Astrocyte (in vitro differentiated cells and primary cell): ENCODE measurements at places on chromosomes 12 and 14.
A peak's percentile ranks its signal among the peaks of the same experiment; 100 is the strongest.

DNA sequence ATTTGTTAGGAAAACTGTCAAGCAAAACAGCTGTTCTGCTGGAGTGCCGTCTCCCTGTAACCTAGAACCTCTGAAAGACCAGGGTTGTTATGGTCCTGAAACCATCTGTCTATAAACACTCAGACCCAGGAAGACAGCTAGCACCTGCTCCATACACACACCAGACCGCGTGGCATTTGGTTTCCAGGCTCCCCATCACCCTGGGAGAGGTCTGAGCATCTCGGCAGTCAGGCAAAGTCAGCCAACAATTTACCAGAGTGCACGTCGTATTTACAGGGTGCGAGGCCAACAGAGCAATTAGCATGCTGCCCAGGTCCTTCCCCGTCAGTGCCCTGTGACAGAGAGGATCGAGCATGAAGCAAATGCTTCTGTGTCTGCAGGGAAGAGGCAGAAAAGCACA, 272.5 kb downstream of the SLC15A4 start:
- no peak for DNase-seq

GRCh38 chr12:76643438-76643837, 83.9 kb upstream of the OSBPL8 start:
- DNase-seq: peak; percentile 14

- DNase-seq: peak; percentile 8
Measured at GRCh38 chr12:119668324-119668841, 450 bp downstream of the PRKAB1 start.

DNA sequence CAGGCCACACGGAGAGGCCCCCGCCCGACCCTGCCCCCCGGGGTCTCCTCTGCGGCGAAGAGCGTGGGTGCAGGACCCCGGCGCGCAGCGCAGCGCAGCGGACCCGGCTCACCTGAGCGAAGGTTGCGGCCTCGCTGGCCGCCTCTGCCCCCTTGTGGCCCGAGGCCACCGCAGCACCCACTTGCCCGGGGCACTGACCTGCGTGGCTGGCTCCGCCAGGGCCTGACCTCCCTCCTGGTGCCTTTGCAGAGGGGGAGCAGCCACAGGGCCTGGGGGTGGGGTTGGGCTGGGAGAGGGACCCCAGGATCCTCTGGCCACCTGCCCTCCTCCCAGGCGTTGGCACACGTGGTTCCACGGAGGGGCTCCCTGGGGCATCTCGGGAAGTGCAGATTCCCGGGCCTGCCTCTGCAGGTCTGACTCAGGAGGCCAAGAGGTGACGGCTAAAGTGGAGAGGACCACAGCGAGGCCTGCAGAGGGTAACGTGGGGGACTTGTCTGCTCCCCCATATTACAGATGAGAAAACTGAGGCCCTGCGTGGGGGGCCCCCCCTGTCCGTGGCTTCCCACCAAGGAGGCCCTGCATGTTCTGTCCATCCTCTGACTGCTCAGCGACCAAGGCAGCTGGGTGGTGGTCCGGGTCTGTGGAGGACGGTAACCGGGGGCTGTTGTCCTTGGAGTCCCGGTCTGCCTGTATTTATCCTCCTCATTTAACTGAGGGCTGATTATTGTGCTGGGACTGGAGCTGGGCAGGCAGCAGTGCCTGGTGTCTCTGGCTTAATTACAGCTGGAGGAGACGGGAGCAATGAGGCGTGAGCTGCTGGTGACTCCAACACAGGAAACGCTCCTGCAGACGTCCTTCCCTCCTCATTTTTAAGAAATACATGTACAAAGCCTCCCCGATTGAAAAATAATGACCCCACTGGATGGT, 67.9 kb upstream of the BEGAIN start:
- DNase-seq: peak; percentile 30

- no peak for DNase-seq
Measured at GRCh38 chr12:65277994-65278575, 398 bp upstream of the MSRB3 start.

DNA sequence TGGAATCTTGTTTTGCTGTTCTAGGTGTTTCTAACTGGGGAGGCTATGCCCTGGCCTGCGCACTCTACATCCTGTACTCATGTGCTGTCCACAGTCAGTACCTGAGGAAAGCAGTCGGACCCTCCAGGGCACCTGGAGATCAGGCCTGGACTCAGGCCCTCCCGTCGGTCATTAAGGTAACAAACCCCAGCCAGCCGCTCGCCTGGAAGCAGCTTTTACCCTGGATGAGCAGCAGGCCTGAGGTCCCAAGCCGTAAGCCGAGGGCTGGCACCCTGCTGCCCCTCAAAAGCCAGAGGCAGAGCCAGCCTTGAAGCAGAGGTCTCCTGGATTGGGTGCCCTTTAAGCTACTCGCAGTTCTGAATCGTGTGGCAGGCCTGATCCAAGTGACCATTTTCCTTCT, 29.1 kb downstream of the GPR68 start:
- DNase-seq: no peak

- DNase-seq: no peak
Measured at GRCh38 chr14:99454246-99454645, 26.4 kb downstream of the SETD3 start.

DNA sequence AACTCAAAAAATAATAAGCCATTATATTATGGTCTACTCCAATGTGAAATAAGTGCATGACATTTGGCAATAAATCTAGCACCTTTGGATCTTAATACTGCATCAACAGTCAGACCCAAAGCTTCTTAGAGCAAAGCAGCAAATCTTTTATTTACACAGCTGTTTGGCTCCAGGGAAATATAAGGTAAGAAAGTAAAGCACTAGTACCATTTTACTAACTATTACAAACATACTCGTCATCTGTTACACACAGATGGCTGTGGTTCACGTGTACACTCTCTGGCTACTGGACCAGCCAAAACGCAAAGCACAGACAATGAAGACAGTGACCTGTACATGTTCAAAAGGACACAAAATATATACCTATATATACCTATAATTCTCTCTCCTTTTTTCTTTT, 2.8 kb downstream of the FGD6 start:
- no peak for DNase-seq

GRCh38 chr12:128365032-128365431, 98.1 kb downstream of the TMEM132C start:
- DNase-seq: no peak

DNA sequence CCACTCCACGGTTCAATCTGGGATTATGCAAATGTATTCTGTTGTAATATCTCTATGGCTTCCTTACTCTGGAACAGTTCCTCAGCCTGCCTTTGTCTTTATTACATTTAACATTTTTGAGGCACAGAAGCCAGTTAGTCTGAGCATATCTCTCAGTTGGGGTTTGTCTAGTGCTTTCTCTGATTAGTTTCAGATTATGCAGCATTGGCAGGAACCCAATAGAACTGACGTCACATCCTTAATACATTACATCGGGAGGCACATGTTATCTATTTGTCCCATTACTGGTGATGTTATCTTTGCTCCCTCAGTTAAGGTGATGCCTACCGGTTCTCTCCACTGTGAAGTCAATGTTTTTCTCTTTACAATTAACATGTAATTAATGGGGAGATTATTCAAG, 62.4 kb downstream of the PPM1A start:
- peak; percentile 29 for DNase-seq

DNA sequence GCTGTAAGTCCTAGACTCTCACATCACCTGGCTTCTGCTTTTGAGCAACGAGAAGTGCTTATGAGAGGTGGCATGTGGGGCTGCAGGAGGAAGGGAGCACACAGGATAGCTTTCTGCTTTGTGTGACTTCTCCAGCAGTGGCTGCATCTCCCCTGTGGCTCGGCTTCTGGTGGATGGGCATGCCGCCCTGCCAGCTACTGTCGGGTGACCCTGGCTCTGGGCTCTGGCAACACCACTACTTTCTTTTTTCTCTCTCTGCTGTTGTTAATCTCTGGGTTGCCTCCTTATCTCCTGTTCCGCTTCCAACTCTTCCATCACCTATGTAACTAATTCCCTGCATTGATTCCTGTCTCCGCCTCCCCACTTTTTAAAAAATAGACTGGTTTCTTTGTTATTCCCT, 209.1 kb upstream of the DAAM1 start:
- DNase-seq: no peak

DNA sequence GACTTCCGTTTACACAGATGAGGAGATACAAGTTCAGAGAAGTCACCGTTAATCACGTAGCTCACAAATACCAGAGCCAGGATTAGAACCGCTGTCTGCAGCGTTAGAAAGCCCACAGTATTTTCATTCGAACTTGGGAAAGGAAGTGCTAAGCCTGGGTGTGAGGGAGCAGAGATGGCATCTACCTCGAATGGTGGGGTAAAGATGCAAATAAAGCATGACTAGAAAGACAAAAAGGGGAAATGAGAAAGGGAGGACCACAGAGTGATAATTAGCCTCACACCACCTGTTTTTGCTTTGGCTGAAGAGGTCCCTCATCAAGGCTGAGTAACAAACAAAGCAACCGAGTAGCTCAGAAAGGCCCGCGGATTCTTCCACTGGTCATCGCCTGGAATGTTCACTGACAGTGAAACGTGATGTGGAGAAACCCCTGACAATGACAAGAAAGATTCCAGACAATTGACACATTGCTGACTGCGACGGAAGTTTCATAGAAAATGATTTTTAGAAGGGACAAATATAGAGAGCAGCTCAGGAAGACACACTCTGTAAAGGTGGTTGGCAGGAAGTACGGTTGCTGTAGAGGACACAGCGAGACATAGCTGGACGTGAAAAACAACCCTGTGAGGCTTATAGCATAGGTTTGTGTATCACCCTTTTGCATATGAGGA, 31.5 kb upstream of the BHLHE41 start:
- DNase-seq: no peak

DNA sequence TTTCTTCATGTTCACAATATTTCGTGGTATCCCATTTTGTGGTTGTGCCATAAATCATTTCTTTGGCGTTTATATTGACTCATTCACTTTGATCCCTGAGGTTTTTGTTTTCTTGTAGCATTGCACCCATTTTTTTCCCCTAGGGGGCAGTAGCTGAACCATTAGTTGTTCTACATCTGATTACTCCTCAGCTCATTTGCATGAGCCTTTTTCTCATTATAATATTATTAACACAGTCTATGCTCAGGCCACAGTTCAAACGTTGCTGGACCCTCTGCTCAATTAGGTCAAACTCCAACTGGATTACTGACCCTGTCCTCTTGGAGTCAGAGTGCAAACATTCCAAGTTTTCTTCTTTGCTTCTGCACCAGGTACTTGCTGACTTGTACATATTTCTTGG, 475.4 kb upstream of the SEL1L start:
- DNase-seq: no peak

DNA sequence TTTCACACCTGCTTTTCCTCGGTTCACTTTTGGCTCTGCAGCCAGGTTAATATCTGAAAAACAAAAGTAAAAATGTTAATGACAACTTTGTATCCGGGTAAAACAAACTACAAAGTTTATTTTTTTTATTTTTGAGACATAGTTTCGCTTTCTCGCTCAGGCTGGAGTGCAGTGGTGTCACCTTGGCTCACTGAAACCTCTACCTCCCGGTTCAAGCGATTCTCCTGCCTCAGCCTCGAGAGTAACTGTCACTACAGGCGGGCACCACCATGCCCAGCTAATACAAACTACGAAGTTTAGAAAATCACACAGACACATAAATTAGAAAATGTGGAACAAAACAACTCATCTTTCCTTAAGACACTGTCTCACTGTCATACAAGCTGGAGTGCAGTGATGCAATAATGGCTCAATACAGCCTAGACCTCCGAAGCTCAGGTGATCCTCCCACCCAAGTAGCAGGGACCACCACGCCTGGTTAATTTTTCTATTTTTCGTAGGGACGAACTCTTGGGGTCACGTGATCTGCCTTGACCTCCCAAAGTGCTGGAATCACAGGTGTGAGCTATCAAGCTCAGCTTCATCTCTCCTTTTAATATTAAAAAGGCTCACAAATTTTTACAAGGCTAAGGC, 38.1 kb downstream of the HNRNPC start:
- DNase-seq: no peak

- no peak for DNase-seq
Measured at GRCh38 chr14:78131201-78131600, 39.0 kb upstream of the NRXN3 start.

- DNase-seq: peak; percentile 83
Measured at GRCh38 chr12:124684971-124685688, 117.7 kb upstream of the NCOR2 start.

DNA sequence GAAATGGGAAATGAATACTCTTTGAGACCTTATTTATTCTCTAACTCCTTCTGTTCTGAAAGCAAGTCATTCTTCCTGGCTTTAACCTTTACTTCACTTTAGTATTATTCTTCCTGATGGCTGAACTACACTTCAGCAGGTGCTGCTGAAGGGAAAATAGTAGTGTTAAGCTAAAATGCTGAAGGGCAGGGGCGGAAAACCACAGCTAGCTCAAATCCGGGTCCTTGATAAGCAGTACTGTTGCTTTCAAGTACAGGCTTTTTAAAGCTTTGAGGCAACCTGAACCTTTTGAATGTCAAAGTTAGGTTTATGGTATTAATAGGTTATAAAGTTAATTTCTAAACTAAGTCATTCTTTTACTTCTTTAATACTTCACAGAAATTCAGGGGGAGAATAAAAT, 10.7 kb downstream of the CCDC196 start:
- no peak for DNase-seq

GRCh38 chr14:41607304-41607775, 664 bp downstream of the LRFN5 start:
- peak; percentile 8 for DNase-seq

DNA sequence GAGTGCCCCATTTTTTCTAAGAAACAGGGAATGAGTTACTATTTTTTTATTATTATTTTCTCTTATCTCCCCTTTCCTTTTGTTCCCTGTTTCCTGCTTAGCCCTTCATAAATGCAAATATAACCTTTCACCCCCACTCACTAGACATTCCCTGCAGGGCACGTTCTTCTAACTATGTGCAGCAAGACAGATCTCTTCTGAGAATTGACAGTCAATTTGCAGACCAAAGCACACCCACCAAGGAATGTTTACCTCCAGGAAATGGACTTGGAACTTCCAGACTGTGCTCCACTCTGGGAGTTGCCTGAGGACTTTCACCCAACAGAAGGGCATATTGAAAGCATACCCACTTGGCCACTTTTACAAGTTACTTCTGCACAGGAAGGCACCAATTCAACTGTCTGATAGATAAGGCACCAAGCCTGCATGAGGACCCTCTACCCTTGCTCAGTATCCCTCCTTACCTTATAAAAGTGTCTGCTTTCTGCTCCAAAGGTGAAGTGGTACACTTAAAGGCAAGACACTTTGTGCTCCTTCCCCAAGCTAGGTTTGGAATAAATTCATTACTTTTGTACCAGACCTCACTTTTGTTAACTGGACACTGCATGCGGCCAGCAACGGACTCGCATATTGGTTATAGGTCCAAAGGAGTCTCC, 6.5 kb downstream of the TAS2R19 start:
- DNase-seq: no peak

DNA sequence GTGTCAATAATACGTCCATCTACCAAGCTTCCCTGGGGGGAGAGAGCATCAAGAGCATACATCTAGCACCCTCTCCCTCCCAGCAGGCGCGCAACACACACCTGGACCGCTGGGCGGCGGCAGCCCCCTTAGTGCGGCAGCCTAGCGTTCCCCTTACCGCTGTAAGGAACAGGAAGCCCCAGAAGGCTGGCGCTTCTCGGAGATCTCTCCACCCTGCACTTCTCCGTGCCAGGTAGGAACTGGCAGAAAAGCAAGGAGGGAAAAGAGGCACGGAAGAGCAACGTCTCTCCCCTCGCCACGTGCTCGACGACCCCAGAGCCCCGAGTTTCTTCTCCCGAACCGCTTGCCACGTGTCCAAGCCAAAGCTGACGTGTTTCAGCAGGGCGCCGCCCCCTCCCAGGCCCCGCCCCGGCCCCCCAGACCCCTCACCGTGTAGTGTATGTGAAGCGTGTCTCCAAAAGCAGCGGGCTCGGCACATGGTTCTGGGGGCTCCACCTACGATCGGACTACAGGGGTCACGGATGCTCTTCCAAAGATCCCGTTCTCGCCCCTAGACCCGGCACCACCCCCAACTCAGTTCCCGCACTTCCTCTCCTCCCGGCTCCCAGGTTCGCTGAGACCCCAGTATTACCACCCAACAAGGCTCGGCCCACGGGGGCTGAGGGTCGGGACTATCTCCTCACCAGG, 532 bp downstream of the FKBP11 start:
- peak; percentile 32 for DNase-seq
